ENCODE measurements at places on chromosomes 13 and 19. TPM values are rescaled to one million over a fixed set of nuclear protein-coding genes. Genes with fewer than 3 reads are reported as not detected.

DNA sequence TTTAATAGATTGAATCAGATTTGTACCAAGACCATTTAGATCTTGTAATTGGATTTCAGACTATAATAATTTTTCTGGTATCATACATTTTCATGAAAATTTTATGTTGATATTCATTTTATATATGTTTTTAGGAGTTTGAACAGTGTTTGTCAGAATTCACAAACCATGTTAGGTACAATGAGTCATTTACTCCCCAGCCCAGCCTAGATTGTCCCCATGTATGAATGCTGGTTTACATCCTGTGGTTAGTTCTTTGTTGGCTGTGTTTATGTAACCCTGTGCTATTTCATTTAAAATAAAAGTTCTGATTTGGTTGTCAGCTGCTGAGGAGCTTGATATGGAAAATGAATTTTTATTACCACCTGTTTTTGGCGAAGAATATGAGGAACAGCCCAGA, 96.7 kb downstream of the GJA3 start:
- DNase-seq, result no peak

GRCh38 chr13:68940049-68940448, 1167.6 kb upstream of the ATXN8OS start:
- DNase-seq, result no peak

DNA sequence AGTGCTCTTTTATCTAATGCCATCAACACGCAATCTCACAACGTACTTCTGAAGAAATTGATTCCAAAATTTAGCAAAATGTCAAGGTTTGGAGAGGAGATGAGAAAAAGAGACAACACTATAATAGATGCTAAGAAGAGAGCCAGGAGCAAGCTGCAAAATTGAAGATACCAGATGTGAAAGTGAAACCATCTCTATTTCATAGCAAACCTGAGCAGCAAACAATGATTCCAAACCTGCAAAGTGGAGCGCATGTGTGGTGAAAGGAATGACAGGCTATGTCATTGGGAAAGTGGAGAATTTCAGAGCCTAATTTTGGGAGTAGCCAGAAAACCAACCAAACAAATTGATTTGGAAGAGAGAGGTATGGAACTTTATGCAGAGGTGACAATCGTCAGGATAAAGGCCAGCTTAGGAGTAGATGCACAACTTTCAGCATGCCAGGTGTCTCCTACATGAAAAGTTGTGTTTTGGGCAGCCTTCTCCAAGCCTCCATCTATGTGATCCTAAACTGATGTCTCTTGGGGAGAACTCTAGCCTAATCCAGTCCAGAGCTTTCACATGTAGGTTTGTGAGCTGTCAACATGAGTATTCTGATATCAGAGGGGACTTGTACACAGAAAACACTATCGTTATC, 158.4 kb upstream of the FNDC3A start:
- no peak for DNase-seq

DNA sequence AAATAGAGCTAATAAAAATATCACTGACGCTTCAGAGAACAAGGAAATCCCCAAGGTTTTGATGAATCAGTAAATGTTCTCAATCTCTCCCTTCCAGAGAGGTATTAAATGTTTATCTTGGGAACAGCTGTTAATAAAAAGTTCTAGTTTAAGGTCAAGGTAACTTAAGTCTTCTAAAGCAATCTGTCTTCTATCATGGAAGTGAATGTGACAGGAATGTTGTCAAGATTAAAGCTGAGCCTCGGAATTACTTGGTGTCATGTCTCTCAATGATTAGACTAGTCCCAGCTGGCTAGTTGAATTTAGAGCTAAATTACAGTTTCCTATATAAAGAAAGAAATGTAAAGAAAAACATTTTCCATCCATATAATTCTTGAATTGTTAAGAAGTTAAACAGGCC, 23.4 kb downstream of the ESD start:
- no peak for DNase-seq

The CGB8 gene
- total RNA-seq, result not detected

All from neural crest cell (in vitro differentiated cells).